MCF 10A (cell line): ENCODE measurements at places on chromosomes 13 and 19.

DNA sequence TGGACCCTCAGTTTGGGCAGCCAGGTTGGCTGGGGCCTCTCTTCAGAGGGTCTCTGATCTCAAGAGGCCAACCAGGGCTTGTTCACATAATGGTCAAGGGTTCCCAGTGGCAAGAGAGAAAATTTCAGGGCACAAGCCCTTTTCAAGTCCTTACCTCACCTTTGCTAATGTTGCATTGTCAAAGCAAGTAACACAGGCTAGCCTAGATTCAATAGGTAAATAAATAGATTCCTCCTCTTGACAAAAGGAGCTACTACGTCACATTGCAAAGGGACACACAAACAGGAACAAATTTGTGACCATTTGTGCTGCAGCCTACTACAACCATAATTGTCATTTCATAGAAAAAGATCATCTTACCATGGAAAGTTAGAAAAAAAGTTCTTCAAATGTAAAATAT is 33.9 kb upstream of the FRY start:
- no peak for DNase-seq

DNA sequence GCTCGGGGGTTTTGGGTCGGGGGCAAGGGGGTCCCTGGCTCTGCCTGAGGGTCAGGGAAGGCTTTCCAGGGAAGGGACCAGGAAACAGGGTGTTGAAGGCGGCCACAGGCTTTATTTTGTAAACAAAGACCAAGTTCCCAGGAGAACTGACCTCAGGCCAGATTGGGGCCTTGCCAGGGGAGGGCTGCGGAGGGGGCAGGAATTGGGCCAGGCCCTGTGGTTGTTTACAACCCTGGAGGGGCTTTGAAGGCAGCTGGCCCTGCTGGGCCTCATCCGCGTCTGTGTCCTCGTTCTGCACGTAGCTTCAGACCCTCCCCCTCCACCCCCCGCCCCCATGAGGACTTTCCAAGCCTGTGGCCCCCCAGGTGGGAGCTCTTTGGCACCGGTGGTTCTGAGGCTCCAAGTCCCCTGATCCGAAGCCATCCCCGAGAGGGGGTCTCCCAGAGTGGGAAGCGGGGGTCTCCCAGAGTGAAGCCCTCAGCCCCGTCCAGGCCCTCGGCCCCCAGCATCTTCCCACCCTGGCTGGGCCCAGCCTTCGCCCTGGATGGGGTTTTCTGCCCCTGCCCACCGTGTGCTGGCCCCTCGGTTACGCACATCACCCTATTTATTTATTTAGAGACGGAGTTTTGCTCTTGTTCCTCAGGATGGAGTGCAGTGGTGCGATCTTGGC is 13.5 kb upstream of the BSG start:
- no peak for DNase-seq

DNA sequence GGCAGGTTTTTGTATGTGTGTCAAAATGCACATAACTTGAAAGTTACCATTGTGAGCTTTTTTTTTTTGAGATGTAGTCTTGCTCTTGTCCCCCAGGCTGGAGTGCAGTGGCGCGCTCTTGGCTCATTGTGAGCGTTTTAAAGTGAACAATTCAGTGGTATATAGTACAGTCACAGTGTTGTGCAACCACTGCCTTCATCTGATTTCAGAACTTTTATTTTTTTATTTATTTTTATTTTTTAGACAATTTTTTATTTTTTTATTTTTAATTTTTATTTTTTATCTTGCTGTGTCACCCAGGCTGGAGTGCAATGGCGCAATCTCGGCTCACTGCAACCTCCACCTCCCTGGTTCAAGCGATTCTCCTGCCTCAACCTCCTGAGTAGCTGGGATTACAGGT is 15.0 kb downstream of the SLC25A42 start:
- DNase-seq = no peak

GRCh38 chr13:58239774-58240268 is 608.3 kb downstream of the PCDH17 start:
- DNase-seq = no peak

DNA sequence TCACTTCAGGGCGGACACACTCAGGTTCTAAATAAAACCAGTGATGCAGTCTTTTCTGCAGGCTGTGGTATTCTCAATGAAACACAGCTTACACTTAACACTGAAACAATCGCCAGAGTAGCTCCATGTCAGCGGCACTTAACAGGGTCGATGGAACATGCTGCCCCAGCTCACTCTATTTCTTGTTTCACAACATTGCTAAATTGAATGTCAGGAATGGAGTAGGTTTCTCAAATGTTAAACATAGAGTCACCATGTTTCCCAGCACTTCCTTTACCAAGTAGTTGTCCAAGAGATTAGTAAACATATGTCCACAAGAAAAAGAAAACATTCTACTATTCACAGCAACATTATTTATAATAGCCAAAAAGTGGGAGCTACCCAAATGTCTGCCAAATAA is 306.9 kb downstream of the SLITRK6 start:
- DNase-seq = no peak

DNA sequence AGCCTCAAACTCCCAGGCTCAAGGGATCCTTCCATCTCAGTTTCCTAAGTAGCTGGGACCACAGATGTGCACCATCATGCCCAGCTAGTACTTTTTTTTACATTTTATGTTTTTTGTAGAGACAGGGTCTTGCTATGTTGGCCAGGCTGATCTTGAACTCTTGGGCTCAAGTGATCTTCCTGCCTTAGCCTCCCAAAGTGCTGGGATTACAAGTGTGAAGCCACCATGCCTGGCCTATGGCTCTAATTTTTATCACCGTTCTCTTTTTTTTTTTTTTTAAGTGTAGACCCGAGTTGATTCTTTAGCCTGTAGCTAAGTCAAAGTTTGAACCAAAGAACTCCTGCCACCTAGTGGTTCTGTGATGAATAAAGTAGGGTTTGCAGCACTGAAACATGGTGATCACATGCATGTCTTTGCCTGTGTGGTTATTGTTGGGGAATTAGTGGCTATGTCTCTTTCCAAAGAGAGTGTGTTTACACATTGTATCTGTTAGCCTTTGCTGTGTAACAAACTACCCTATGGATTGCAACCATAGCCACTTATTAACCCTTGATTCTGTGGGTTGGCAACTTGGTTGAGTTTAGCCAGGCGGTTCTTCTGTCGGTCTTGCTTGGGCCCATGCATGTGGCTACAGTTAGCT is 11.6 kb downstream of the NFILZ start:
- peak; percentile 52 for DNase-seq

DNA sequence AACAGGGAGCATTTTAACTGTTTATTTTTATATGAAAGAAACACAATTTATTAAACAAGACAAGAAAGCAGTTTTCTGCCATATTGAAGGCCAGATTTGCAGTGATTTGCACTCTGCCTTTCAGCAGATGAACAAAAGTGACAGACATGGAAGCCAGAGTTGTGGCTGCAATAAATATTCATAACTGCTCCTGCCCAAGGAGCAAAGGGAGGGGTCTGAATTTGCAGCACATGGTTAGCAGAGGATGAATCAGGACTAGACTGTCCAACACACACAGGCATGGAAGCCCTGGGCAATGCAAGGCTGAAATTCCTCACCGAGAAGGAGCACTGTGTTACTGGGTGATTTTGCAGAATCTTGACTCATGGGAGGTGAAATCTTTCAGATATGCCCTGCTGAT is 418.2 kb downstream of the DCT start:
- peak; percentile 30 for DNase-seq

GRCh38 chr19:49579193-49579592 is 1.2 kb downstream of the NOSIP start:
- DNase-seq = no peak

DNA sequence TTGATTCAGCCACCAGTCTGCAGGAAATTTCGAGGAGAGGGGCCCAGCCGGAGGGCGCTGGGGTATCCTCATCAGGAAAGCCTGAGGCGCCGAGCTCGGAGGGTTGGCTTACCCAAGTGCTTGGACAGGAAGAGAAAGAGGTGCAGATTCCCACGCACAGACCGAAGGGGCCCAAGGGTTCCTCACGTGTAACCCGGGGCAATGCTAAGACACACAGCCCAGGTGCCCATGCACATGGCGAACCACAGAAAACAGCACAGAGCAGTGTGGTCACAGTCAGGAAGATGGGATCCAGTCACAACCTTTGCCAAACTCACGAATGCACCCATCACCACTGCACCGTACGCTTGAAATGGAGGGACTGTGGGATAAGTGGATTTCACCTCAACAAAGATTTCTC is 30.9 kb downstream of the GRTP1 start:
- DNase-seq = no peak

- no peak for DNase-seq
Observed at GRCh38 chr13:72849571-72849970, 67.6 kb downstream of the PIBF1 start.
